ENCODE measurements at places on chromosomes 7 and 10. TPM values are rescaled to one million over a fixed set of nuclear protein-coding genes. Genes with fewer than 3 reads are reported as not detected.

GRCh38 chr7:33794419-33794818 lies 110.9 kb upstream of the BMPER start:
- DNase-seq: no peak

- no peak for DNase-seq
Observed at GRCh38 chr7:22561895-22562593, 62.1 kb upstream of the STEAP1B start.

DNA sequence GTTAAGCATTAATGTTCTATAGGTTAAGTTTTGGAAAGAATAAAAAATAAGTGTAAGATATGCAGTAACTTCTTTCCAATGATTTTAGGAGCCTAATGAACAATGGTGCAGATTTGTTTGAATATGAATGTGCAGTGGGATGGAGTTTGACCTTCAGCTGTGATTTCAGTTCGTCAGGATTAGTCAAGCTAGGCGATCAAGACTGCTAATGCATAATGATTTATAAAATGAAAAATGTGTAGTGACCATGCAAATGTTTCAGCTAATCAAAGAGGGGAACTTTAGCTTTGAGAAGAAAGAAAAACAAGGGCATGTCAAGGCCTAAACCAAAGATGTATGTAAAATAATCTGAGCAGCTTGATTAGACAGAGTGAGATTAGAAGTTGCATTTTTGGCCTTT lies 208.5 kb downstream of the FOXP2 start:
- DNase-seq: no peak

GRCh38 chr7:65992526-65992925 lies 10.5 kb upstream of the GUSB start:
- no peak for DNase-seq

DNA sequence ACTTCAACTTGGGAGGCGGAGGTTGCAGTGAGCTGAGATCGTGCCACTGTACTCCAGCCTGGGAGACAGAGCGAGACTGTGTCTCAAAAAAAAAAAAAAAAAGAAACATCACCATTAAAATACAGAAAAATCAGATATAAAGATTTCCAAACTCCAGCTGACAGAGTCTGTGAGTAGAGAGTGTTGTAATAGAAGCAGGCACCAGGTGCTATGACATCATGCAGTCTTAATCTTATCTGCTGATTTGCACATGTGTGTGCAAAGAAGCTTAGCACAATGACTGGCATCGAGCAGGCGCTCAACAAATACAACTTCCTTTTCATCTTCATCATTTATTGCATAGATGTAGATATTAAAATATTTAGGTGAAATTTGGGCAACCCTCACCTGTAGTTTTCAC lies 92.2 kb downstream of the PRKCQ start:
- no peak for DNase-seq

GRCh38 chr10:69845574-69846292 lies 44.0 kb downstream of the COL13A1 start:
- DNase-seq: no peak

GRCh38 chr7:137957887-137958286 lies 44.0 kb downstream of the CREB3L2 start:
- DNase-seq: no peak

GRCh38 chr10:5070648-5071410 lies 23.4 kb upstream of the AKR1C3 start:
- DNase-seq: no peak

GRCh38 chr7:73340514-73340913 lies 12.6 kb downstream of the FKBP6 start:
- no peak for DNase-seq

DNA sequence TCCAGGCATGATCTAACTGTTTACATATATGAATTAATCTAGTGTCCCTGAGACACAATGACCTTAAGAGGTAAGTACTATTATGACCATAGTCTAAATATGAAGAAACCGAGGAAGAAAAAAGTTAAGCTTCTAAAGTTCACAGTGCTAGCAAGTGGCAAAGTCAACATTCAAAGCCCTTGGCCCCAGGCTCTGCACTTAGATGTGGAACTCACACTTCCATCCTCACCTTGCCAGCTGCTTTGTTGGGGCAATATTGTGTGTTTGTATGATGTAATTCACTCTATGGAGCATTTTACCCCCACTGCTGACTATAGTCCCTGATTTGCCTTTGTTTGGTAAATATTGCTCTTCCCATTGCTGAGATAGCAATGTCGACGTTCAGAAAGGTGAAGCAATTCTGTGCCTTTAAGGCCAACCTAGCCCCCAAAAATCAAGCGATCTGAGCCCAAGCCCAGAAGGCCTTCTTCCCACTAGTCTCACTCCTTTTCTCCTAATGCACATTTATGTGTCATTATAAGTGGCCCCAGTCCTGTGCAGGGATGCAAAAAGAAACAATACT lies 487.6 kb upstream of the ZMIZ1 start:
- DNase-seq: no peak

GRCh38 chr7:137987563-137987962 lies 14.3 kb downstream of the CREB3L2 start:
- DNase-seq: no peak

- DNase-seq: no peak
Observed at GRCh38 chr10:116417821-116418220, 9.8 kb upstream of the PNLIPRP3 start.

DNA sequence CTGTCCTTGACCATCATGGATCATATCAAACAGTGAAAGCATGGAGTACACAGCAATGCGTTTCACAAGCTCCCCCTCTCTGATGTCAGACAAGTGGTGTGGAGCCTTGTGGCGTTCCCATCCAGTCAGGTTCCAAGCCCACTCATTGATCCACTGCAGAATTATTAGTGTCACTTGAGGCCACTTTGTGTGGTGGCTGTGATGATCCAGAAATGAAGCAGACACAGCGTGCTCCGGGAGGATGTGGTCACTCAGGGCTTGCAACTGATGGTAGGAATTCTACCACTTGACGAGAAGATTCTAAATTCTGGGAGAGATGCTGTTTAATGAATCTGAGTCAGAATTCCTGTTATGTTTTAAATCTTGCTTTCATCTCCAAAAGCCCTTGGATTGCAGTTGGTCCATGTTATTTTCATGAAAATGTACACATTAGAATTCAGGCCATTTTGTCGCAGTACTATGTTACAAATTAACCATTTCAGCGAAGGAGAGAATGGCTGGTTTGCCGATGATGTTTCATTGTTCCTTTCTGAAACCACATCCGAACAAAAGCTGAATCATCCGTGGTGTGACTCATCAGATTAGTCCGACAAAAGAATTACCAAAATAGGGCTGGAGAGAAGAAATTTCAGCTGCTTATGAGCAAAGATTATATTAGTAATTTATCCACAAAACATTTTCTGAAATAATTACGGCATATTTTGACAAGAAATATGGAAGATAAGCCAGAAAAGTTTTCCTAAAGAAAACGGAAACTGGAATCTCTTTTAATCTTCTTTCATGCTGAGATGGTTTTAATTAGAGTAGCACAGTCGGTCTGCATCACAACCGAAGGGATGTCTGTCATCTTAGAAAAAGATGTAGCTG lies 48.1 kb downstream of the INSYN2A start:
- DNase-seq: no peak

- DNase-seq: no peak
Observed at GRCh38 chr10:110163192-110163773, 44.1 kb upstream of the MXI1 start.

DNA sequence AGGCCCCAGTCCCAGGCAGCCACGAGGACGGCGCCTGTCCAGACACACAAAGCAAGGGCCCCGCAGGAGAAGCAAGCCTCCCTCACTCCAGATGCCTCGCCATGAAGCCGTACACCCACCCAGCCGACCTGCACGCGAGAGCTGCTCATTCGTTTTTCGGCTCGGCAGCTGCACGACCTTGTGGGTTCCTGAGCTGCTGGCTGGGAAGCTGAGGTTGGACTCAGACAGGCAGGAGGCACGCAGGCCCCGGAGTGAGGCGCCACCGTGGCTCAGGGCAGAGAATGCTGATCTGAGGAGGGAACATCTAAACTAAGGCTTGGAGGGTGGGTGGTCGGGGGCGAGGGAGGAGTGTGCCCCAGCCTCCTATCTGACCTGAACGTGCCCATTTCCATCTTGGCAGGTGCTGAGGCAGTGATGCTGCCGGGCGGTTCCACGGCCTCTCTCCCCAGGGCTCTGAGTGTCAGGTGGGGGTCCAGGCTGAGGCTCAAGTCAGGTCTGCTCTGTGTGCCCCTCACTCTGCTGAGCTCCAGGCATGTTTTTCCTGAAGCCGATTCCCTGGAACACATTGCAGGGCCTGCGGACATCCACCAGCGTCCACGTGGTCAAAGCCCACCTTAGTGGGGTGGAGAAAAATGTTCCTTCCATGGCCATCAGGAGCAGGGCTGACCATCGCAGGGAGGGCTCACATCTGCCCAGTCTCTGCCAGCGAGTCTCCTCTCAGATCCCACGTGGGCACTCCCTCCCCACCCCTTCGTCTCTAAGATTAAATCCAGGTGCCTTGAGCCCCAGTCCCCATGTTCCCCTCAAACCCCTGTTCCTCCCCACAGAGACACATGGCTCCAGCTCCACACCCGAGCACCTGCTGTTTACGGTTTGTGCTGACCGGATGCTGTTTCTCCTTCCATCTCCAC lies 28.1 kb upstream of the FAM20C start:
- DNase-seq: no peak

DNA sequence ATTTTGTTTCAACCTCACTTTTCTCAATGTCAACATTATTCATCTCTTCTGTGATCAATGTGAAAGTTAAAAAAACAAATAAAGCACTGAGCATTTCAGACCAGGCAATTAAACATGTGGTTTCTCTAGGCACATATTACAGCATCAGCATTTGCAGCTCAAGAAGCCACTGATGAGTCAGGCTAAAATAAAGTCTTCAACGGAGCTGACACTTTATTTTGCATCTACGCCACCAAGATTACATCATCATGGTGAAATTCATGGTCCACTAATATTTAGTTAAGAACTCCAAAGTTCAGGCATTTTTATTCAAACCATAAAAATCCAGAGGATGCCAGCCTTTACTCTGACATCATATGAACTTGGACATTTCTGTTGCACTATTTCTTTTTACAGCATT lies 33.0 kb downstream of the MAGI2 start:
- no peak for DNase-seq

Gene SYCE1
- 0.59 TPM for polyA plus RNA-seq

Gene LRRN3
- 7.0 TPM for polyA plus RNA-seq

Gene SEPTIN14
- 0.09 TPM for polyA plus RNA-seq

Gene TFEC
- 1.2 TPM for polyA plus RNA-seq

Gene PTPRN2
- 1.7 TPM for polyA plus RNA-seq
